Aorta (tissue), 5 donors: ENCODE measurements at places on chromosomes 2 and 18. TPM values are rescaled to one million over a fixed set of nuclear protein-coding genes. Genes with fewer than 3 reads are reported as not detected.

DNA sequence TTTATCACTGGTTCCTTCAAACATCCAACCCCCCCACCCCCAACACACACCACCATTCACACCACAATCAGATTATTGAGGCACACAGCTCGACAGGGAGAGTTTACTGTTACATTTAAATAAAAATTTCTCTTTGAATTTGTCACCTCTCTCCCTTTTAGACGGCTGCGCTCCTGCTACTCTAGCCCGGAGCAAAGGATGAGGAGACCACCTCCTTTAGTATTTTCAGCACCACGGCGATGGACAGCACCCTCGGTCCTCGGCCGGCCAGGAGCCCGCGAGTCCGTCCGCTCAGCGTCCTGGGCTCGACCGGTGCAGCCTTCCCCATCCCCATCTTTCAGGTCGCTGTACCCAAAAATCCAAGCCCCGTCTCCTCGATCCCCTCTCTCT, 892 bp downstream of the CELF4 start:
- no peaks in the 10 kb centered on the region for H3K36me3 ChIP-seq
- H3K4me3 ChIP-seq: no peak overlapping the region
- peak; percentile 88 for DNase-seq
- no peak overlapping the region for H3K27ac ChIP-seq
- no peaks in the 10 kb centered on the region for H3K27me3 ChIP-seq

CCDC141 gene
- 28.3 TPM for total RNA-seq

DNA sequence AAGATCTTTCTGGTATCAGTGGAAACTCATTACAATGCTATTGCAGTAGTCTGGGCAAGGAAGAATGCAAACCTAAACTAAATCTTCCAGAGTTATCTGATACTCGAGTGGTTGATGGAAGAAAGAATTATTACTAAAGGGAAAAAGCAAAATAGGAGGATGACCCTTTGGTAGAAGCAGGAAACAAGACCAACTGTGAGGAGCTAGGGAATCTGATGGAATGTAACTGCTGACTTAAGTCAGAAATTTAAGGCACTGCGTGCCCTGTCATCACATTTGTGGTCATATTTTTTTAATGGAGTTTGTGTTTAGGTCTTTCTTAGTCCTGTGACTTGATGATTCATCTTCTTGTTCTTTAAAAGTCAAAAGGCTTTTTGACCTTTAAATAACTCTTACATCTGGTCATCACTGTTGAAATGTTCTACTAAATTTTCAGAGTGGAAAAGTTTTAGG, 36.5 kb upstream of the ARMC9 start:
- no peak overlapping the region for H3K4me3 ChIP-seq
- peaks cover 4% of the 10 kb centered on the region for H3K4me1 ChIP-seq
- no peaks in the 10 kb centered on the region for H3K27me3 ChIP-seq
- no peak for DNase-seq

DNA sequence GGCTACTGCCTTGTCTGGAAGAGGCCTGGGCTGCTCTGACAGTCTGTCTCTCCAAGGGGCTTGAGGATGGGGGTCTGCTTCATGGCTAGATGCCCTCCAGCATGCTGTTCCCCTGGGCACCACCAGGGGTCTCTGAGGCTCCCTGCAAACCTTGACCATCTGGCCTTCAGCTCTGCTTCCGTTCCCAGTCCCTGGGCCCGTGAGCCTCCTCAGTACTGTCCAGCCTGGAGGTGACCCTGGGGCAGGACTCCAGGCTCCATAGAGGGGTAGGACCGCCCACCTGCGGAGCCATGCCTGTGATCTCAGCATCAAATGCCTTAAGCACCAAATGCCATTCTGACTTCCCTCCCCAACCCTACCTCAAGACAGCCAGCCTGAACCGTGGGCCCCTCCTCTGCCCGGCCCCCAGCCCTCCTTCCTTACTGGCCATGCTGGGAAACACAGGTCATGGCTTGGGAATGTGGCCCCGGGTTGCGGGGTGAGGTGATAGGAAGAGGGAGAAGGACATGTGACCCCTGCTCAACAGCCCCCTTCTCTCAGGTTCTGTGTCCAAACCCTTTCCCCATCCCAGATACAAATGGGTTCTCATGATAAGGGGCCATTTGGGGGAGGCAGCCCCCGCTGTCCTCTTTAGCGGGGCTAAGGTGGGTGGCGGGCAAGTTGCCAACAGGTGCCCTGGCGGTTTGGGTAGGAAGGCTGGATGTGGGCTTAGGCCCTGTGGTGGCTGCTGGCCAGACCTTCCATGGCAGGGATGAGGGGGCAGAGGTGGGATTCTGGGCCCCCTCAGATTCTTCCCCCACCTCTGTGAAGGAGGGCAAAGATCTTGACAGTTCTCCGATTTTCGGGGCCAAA, 25.0 kb downstream of the SPEG start:
- DNase-seq: peak; percentile 73
- no peak overlapping the region for H3K4me3 ChIP-seq
- peak overlapping the region; percentile 77 for H3K27ac ChIP-seq
- H3K27me3 ChIP-seq: no peaks in the 10 kb centered on the region
- no peaks in the 10 kb centered on the region for H3K36me3 ChIP-seq
- H3K4me1 ChIP-seq: peaks cover 3% of the 10 kb centered on the region

- peak overlapping the region; percentile 93 for H3K27ac ChIP-seq
- H3K36me3 ChIP-seq: no peaks in the 10 kb centered on the region
These were observed 5.3 kb downstream of the ZEB2 start for GRCh38 chr2:144514616-144515091.

CSRNP3 gene
- total RNA-seq: 3.7 TPM

STPG4 gene
- total RNA-seq: 0.90 TPM
